ENCODE measurements at places on chromosomes 12 and 14.
A peak's percentile ranks its signal among the peaks of the same experiment; 100 is the strongest.

DNA sequence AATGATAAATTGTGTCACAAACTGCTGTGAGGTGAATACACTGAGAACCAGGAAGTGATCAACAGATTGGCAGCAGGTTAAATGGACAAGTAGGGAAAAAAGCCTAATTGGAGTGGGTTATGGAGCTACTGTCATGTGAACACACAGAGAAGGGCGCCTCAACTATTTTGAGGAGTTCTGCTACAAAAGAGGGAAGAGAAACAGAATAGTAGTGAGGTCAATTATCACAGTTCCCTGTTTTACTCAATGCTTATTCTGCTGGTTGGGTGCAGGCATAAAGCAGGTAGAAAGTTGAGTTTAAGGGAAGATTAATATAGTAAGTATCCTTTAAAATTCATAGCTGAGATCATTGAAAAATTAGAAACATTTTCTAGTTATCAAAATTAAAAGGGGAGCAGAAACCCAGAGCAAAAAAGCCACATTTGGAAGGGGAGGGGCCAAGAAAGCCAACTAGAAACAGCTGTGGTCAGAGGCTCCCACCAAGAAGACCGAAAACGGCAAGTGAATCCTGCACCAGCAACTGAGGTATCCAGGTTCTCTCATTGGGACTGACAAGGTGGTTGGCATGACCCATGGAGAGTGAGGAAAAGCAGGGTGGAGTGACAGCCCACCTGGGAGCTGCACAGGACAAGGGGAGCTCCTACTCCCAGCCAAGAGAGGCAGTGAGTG is 105.7 kb downstream of the ZC3H14 start:
- DNase-seq = no peak

DNA sequence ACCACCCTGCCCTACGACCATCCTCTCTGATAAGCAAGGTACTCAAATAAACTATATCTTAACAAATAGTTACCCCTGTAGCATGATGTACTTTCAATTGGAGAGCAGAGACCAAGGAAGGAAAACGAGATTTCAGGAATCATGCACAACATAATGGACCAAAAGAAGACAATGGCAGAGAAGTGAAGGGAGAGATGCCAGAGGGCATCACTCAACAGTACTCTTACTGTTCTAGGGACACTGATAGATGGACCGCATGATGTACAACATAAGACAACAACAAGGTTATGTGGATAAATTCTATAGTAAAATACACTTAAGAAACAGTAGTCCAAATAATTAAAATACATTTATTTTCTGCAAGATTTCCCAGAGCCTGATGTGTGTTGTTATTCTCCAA is 77.5 kb upstream of the IFNG-AS1 start:
- DNase-seq = no peak

GRCh38 chr12:100539202-100539601 is 34.3 kb upstream of the GAS2L3 start:
- peak; percentile 45 for DNase-seq

DNA sequence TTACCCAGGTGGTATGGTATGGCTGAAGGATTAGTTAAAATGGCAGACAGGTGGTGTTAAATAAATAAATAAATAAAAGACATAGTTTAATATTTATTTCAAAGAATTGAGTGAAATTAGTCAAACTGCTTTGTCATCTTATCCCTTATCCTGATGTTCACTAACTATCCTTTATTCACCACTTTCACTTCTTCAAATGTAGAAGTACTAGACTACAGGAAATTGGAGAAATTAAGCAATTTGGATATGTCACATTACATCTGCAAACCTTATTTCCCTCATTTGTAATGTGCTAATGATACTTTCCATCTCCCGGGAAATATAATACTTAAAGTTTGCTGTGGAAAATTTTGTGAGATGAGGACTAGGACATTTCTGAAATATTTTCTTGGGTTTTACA is 1195.7 kb downstream of the LRFN5 start:
- no peak for DNase-seq
